ENCODE measurements at places on chromosomes 7 and 10. TPM values are rescaled to one million over a fixed set of nuclear protein-coding genes. Genes with fewer than 3 reads are reported as not detected.

- no peaks in the 10 kb centered on the region for H3K36me3 ChIP-seq
- H3K4me3 ChIP-seq: peak within 1 kb of the TSS; percentile 49
- H3K4me1 ChIP-seq: peaks cover 2% of the 10 kb centered on the region
Measured at GRCh38 chr7:124032369-124033094, at the start of gene TMEM229A. TMEM229A (minus strand) TSS chr7:124033067; CDS start chr7:124033003, 64 bp downstream.

DNA sequence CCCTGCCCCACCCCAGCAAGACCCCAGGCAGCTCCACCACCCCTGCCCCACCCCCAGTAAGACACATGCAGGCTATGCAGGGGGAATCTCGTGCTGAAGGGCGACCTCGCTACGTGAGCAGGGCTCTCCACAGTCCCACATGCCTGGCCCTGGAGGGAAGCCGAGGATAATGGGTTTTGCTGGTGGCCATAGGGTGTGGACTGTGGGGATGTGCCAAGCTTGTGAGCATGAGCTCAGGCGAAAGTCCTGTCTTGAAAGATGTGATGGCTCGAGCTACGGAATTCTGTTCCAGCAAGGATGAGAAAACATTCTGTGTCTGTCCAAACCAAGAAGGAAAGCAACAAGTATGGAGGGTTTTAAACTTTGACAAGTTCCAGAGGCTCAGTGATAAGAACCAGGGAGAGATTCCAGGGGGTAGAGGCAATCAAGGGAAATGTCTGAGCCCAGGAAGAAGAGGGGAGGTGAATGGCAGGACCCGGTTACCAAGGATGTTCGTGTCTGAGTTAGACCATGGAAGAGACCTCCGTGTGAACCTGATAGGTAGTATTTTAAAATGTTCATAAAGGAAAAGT is 63.1 kb downstream of the PYROXD2 start:
- no peak for DNase-seq
- H3K27ac ChIP-seq: no peak overlapping the region
- H3K27me3 ChIP-seq: no peaks in the 10 kb centered on the region
- no peak overlapping the region for H3K4me3 ChIP-seq

The GPR26 gene
- 0.09 TPM for total RNA-seq

The SFTPA1 gene
- not detected for total RNA-seq

The NPY4R2 gene
- not detected for total RNA-seq

The BEND7 gene
- total RNA-seq: 5.9 TPM

All from H1 (cell line).